ENCODE measurements at places on chromosomes 6 and 20.

DNA sequence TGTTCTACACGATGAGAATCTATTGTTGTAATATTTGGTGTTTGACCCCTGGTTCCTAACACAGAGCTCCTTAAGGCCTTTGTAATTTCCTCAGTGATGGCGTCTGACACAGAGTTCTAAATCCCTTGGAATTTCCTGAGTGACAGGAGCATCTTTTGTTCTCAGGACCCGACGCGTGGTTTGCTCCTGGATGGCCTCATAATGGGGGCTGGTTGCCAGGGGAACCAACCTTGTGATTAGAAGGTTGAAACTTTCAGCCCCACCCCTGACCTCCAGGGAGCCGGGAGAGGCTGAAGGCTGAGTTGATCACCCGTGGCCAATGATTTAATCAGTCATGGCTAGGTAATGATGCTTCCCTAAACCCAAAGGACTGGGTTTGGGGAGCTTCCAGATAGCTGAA lies 20.5 kb upstream of the ZNF133 start:
- peak; percentile 49 for DNase-seq

DNA sequence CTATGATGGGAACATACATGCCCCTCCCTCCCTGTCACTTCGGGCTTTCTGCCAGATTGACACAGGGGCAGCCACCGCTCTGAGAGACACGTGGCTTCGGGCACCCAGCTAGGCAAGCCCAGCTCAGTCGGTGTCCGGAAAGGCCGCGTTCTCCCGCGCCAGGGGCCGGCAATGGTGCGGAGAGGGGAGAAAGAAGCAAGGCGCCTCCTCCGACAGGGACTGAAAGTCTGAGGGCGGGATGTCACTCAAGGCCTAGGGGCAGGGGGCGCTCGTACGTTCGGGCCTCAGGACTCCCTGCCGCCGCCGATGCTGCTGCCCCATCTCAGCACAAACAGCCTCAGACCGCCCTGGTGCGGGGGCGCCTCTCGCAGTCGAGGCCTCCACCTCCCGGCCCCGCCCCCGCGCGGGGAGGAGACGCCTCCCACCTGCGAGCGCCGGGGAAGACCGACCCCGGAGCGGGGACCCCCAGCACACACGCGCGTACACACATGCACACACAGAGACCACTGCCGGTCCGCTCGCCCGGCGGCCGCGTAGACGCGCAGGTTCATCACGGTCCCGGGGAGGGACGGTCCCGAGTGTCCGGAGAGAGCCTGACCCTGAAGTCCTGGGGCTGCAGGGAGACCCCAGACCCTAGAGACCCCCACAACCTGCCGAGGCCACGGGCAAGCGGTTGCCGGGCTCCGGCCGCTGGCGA lies 1.9 kb downstream of the GRM4 start:
- peak; percentile 72 for DNase-seq

DNA sequence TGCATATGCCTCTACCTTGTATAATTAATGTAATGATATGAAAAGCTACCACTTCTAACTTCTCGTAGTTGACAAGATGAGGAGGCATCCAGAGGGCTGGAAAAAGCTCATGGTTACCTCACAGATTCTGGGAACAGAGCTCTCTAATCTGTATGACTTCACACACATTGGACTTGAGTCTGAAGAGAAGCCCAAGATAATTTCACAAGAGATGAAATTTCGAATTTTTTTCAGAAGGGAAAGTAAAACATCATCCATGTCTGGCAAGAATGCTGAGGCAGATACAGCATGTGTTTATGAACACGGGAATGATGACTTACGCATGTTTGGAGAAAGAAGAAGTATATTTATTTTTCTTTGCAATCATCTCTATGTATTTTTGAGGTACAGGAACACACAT lies 141.8 kb upstream of the TENT5A start:
- no peak for DNase-seq

DNA sequence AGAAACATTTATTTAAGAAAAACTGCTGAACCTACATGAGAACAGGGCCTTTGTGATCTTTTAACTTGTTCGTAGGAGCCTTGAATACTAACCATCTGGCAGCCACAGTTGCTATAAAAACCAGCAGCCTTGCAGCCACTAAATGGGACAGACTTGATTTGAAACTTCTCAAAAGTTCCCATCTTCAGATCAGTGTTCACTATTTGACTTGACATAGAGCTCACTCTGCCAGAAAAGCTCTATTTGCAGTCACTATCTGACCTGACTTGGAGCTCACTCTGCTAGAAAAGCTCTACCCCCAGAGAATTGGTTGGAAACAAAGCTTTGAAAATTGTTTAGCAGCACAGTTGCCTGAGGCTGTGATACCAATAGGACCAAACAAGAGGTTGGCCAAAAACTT lies 119.3 kb upstream of the F13A1 start:
- DNase-seq, result no peak

GRCh38 chr6:44049163-44049988 lies 77.9 kb downstream of the MRPL14 start:
- DNase-seq, result no peak

DNA sequence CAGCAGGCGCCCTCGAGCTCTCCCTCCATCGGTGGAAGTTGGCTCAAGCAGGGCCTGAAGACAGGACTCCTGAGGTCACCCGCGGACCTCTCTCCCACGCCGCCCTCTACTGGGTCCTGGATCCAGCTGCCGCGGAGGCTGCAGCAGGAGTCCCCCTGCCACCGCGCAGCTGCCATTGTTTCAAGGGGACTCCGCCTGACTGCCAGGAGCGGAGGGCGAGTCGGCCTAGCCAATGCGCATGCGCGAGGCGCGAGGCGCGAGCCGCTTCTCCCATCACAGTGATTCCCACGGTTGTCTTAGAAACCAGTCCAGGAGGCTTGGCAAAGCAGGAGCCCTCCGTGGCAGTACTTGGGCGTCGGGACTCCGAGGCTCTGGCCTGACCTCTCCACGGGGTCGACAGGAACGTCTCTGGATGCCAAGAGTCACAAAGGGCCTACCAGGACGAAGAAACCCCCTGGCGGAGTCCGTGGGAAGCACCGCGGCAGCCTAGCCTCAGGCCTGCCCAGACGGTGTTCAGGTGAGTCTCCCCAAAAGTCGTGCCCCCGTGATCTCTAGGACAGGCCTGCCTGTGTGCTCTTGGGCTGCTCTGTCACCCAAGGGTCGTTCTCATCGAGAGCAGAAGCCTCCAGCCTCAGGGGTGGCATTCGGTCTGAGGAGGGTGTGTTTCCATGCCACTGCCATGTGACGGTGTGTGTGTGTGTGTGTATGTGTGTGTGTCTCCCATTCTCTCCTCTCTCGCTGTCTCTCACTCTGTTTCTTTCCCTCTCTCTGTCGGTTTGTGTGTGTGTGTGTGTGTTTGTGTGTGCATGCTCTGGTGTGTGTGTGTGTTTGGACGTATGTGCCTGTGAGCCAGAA lies 290.6 kb upstream of the ZNF337 start:
- DNase-seq, result no peak

GRCh38 chr6:69456086-69456485 lies 340.7 kb downstream of the LMBRD1 start:
- no peak for DNase-seq

DNA sequence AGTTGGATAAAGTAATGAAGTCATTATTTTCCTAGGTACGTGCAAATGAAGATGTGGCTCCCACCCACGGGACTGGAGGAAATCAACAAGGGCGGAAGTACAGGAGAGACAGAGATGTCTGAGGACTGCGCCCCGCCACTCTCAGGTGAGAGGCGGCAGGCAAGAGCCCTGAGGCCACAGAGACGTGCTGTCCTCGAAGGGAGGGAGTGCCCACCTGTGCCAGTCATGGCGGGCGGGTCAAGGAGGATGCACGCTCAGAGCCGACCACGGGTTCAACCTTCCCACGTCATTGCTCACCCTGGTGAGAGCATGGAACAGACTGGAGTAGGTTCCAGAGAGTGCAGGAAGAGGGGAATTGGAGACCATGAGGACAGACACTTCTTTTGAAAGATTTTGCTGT lies 12.7 kb downstream of the CST8 start:
- DNase-seq, result no peak

DNA sequence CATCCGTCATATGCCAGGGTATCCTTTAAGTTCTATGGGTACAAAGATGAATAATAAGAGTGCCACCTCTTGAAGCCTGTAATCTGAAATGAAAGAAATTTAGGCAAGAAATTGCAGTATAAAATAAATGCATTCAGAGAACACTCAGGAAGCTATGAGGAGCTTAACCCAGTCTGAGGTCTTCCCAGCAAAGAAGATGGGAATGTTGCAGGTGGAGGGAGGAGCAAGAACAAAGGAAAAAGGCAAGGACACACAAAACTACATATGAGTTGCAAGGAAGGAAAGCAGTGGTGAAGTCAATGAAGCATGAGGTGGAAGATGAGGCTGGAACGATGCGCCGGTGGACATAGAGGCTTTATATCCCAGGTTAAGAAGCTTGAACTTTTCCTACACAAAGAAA lies 67.0 kb upstream of the DST start:
- no peak for DNase-seq

GRCh38 chr6:22838345-22838744 lies 269.0 kb downstream of the HDGFL1 start:
- DNase-seq, result no peak
